ENCODE measurements at places on chromosomes 2 and 18. TPM values are rescaled to one million over a fixed set of nuclear protein-coding genes. Genes with fewer than 3 reads are reported as not detected.

Gene SCG2
- total RNA-seq = 2.4 TPM

DNA sequence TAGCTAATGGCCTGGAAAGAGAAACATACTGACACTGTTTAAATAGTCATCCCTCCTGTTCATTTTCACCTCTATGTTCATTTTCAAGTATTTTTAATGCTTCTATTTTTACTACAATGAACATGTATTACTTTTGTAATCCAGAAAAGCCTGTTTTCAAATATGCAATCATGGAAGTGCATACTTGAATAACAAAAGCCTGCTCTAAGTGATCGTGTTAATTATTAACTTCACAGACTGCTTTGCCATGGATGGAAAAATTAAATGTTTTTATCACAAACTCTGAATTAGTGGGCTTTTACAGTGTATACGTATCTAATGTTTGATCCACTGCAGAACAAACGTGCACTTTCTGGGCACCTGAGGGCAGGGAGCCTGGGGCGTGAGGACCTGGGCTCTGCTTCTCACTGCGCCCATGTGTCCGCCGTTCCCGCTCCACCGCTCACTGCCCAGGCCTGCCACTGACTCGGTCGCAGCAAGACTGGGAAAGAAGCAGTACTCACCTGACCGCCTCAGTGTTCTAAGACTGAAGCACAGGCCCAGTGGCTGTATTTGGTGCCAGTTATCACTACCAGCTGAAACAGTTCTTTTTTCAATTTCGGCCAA is 80.6 kb downstream of the UXS1 start:
- peak; percentile 75 for DNase-seq

GRCh38 chr18:56662063-56662408 is 10.9 kb downstream of the WDR7 start:
- DNase-seq = no peak

DNA sequence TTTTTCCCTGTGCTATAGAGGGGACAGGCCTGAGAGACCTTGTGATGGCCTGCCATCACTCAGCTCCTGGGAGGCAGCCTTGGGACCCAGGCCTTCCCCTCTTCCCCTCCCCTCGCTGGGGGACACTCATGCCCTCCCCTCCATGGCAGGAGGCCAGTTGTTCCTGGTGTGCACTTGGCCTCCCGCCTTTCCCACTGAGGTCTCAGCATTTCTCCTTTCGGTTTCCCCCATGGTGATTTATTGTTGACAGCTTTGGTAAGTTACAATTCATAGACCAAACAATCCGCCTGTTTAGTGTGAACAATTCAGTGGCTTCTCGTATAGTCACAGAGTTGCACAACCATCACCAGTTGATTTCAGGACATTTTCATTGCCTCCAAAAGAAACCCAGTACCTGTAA is 10.2 kb upstream of the CNDP1 start:
- no peak for DNase-seq

GRCh38 chr2:149768320-149768799 is 180.8 kb upstream of the MMADHC start:
- DNase-seq = peak; percentile 70

- DNase-seq = no peak
These were observed 340.0 kb upstream of the GULP1 start for GRCh38 chr2:187951470-187952218.

- no peak for DNase-seq
These were observed 79.4 kb downstream of the NOL10 start for GRCh38 chr2:10610213-10610910.

- no peak for DNase-seq
These were observed 5.7 kb downstream of the GPATCH11 start for GRCh38 chr2:37090019-37090477.
